ENCODE measurements at places on chromosomes 5 and 9.

- DNase-seq = no peak
Measured at GRCh38 chr9:124438091-124438490, 12.2 kb upstream of the ADGRD2 start.

- DNase-seq = no peak
Measured at GRCh38 chr5:171474230-171474813, 54.9 kb downstream of the FGF18 start.

DNA sequence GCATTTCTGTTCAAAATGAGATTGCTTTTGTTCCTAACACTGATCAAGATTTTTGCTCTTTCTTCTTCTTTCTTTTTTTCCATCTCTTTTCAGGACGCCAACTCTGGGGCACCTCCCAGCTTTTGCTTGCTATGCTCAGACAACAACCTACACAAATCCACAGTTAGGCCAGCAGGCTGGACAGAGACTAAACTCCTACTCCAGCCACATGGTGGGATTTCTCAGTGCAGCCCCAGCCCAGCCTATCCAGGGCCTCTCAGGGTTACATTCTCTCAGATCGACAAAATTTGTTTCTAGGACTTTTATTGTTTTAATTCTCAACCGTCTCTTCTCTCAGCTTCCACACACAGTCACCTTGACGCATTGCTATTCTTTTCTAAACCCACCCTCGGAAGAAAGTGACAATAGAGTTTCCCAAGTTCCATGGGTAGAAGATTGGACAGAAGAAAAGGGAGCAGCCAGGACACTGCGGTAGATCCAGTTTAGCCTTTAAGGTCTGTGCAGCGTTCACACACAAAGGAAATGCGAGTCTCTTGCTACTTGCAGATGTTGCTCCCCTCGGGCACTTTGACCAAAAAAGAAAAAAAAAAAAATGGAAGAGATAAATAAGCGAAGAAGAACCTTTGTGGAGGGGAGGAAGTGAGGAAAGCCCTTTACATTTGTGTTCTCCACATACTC lies 588.6 kb upstream of the GRAMD2B start:
- DNase-seq = no peak

- no peak for DNase-seq
Measured at GRCh38 chr9:4382722-4383317, 83.0 kb upstream of the GLIS3 start.

- DNase-seq = no peak
Measured at GRCh38 chr9:125626187-125626586, 80.8 kb downstream of the MAPKAP1 start.

GRCh38 chr5:6652025-6652424 lies 18.8 kb downstream of the SRD5A1 start:
- DNase-seq = no peak

DNA sequence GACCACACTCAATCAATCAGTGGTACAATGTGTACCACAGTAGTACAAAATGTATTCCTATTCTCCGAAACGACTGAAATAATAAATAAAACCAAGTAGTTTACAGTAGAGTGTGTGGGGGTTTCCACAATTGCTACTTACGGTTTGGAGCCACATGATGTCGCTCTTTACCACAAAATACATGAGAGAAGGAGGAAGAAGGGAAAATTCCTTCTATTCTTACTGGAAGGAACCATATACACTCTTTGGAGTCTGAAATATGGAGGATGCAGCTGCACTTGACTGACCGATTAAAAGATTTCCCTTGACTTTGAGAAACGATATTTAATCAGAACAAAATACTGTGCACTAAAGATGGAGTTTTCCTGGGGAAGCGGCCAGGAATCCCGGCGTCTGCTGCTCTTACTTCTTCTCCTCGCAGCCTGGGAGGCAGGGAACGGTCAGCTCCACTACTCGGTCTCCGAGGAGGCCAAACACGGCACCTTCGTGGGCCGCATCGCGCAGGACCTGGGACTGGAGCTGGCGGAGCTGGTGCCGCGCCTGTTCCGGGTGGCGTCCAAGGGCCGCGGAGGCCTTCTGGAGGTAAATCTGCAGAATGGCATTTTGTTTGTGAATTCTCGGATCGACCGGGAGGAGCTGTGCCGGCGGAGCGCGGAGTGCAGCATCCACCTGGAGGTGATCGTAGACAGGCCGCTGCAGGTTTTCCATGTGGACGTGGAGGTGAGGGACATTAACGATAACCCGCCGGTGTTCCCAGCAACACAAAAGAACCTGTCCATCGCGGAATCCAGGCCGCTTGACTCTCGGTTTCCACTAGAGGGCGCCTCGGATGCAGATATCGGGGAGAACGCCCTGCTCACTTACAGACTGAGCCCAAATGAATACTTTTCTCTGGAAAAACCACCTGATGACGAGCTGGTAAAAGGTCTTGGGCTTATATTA lies at the start of gene PCDHA4:
Gene PCDHA4 (plus strand): TSS at position 235 of the 942 bp plus-strand sequence.
- DNase-seq = no peak

- DNase-seq = no peak
Measured at GRCh38 chr5:180077594-180078284, 6.2 kb upstream of the RNF130 start.

DNA sequence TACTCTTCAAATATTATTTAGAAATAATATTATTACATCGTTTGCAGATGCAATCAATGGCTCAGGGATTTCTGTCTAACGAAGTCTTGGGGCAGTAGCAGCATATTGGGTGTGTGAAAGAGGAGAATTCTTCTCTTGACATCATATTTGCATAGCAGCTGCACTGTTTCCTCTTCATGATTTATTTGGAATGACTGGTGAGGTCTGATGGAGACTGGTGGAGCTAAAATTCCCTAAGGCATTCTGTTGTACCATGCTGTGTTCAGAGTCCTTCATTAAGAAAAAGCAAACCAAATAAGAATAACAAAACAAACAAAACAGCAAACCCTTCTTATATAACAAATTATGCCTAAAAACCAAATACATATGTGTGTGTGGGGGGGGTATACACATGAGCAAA lies 177.6 kb downstream of the DIRAS2 start:
- no peak for DNase-seq

GRCh38 chr5:14859980-14860379 lies 11.6 kb downstream of the ANKH start:
- DNase-seq = no peak

DNA sequence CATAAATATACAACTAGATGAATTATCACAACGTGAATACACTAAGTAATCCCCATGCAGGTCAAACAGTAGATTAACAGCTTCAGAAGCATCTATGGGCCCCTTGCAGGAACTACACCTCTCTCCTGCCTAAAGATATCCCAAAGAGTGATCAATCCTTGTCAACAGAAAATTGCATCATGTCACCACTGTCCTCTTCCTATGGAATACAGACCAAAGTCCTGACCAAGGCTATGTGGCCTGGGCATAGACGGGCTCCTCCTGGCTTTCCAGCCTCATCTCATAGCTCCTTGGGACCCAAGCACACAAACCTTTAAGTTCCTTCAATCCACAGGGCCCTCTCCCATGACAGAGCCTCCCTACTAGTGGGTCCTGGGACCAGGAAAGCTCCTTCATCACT lies 25.3 kb downstream of the NIPAL4 start:
- no peak for DNase-seq

All from occipital lobe (tissue), 3 donors.